ENCODE measurements at places on chromosomes 3 and 15. TPM values are rescaled to one million over a fixed set of nuclear protein-coding genes. Genes with fewer than 3 reads are reported as not detected.

GRCh38 chr3:99789011-99789721 is 28.5 kb upstream of the CMSS1 start:
- no peak for DNase-seq

DNA sequence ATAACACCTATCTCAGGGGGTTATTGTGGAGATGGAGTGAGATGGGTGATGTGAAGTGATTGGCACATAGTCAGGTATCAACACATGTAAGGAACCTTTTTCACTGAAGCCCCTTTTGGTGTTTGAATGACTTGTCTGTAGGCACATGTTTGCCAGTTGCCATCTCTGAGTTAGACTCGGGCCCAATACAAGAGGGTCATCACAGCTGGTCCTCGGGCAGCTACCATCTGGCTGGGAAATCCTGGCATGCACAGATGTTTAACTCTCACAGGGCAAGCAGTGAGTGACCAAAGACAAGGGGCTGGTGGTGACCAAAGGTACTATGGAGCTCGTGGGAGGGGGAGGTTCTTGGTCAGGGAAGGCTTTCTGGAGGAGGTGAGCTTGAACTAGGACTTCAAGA is 118.8 kb downstream of the CLSTN2 start:
- no peak for DNase-seq

GRCh38 chr3:179247289-179248015 is 3.5 kb downstream of the KCNMB3 start:
- DNase-seq = no peak

GRCh38 chr3:58952128-58952917 is 97.5 kb downstream of the CFAP20DC start:
- no peak for DNase-seq

GRCh38 chr3:141392897-141393734 is 24.8 kb downstream of the ZBTB38 start:
- DNase-seq = no peak

GRCh38 chr15:44710236-44711095 is 657 bp downstream of the PATL2 start:
- DNase-seq = no peak

GRCh38 chr3:30643763-30644462 is 37.5 kb downstream of the TGFBR2 start:
- no peak for DNase-seq

DNA sequence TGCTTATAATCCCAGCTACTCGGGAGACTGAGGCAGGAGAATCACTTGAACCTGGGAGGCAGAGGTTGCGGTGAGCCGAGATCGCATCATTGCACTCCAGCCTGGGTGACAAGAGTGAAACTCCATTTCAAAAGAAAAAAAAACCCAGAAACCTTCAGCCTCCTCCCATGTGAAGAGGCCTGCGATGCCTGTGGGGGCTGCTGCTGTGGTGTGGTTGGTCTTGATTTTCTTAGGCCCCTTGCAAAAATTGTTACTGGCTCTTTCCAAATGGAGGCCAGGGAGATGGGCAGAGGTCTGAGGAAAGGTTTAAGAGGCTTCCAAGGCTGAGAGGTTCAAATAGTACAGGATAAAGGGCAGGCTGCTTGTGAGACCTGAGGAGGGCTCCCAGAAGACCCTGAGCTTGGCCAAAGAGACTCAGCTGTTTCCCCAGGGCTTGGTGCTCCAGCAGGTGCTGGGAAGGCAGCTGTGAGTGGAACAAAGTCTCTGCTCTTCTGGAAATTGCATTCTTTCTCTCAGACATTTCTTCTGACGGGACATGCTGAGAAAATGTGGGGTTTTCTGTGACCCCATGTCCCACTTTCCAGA is 18.4 kb downstream of the GCSAM start:
- no peak for DNase-seq

DNA sequence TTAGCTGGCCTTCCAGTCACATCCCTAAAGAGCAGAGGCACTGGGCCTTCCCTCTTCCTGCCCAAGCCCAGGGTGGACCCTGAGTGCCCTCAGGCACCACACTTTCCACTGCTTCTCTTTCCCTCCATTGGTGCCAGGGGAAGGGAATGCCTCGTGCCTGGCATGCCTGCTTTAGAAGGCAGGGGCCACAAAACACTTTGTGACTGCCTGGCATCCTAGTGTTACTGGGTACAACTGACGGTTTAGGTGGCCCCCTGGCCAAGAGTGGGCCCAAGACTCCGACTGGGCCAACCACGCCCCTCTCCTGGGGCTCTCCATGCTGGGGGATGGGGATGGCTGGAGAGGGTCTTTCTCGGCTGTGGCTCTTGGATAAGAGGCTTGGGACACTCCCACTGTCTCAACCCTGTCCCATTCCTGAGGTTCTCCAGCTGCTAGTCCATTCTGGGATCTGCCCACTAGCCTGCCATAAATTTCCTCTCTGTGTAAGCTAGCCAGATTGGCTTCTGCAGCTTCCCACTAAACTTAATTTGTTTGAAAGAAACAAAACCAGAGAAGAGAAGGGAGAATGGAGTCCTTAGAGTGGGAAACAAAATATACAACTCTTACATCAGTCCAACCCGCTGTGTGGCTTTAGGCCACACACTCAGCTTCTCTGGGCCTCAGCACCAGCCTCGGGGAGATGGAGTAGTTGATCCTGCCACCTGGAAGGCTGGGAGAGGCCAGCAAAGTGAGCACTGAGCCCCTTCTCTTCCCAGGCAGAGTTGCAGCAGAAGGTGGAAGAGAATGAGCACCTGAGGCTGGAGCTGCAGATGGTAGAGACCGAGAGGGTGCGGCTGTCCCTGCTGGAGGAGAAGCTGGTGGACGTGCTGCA is 24.1 kb upstream of the GP9 start:
- DNase-seq = peak; percentile 29

DNA sequence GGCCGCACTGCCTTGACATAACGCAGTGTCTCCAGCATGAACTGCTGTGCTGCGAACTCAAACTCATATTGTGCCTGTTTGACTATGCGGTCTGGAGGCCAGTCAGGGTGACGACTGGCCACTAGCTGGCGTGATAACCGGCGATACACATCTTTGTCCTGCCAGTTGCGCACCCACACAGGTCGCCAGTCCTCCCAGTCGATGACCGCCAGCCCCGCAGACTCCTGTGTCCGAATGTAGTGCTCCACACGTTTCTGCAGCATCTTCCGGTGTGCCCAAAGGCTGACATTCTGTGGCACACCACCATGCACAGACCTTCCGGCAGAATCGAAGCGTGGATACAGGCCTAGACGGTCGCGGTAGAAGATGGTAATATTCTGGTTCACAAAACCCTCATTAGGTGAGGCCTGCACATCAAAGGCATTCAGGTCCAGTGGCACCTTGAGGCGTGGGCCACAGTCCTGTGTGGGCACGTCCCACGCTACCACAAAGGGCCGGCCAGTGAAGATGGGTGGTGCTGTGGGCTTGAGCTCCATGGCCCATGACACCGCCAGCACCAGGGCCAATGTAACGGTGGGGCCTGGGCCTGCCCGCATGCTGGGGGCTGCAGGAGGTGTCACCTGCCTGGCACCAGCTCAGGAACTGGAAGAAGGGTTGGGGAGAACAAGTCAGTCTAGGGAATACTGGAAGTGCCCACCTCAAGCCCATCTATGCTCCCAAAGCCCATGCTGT is 2.5 kb downstream of the HYAL2 start:
- no peak for DNase-seq

- no peak for DNase-seq
Measured at GRCh38 chr15:55764398-55764797, 21.4 kb upstream of the PRTG start.

DNA sequence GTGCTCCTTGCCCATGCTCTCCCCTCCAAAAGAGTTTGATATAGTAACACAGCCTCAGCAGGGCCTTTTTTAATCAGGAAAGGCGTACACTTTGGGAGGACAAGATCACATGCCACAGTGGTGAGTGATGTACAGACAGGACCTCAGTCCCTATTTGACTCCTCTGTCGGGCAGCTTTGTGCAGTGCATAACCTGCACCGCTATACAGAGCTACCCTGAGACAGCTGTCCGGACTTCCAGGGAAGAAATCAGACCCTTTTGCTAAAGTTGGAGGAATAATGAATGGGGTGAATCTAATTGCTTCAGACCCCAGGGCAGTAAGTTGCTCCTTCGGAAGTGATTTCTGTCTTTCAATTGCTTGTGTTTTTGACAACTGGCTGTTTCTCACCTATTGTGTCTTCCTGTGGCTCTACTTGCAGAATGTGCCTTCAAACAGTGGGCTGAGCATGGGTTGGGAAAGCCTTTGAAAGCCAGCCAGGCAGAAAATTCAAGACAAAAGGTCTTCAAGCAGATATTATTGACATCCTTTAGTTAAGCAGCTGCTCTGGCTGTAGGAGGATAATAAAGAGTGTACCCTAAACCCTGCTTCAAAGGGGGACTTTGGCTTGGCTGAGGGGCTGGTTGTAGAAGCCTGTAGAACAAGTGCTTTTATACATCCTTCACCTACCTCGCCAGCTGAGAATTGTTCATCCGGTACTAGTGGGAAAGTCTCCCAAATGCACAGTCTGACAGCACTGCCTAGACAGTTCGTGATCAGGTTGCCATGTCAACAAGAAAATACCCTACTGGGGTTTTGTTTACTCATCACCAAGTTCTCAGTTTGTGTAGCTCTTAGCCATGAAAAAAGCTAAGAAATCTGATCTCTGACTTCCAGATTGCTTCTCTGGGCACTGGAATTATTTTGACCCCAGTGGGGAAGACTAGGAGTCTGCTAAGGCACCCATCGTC is 35.1 kb downstream of the SNTN start:
- no peak for DNase-seq

DNA sequence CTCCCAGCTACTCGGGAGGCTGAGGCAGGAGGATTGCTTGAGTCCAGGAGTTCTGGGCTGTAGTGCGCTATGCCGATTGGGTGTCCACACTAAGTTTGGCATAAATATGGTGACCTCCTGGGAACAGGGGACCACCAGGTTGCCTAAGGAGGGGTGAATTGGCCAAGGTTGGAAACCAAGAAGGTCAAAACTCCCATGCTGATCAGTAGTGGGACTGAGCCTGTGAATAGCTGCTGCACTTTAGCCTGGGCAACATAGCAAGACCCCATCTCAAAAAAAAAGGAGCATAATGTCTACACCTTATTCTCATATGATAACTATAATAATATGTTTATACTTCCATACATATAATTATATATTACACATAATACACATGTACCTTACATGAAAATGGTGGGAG is 6.1 kb upstream of the GLB1 start:
- no peak for DNase-seq

GRCh38 chr3:146501752-146502151 is 32.4 kb upstream of the PLSCR2 start:
- DNase-seq = no peak

GRCh38 chr3:140051019-140051957 is 116.3 kb downstream of the CLSTN2 start:
- no peak for DNase-seq

- no peak for DNase-seq
Measured at GRCh38 chr3:132556508-132557159, 40.4 kb upstream of the ACKR4 start.

DNA sequence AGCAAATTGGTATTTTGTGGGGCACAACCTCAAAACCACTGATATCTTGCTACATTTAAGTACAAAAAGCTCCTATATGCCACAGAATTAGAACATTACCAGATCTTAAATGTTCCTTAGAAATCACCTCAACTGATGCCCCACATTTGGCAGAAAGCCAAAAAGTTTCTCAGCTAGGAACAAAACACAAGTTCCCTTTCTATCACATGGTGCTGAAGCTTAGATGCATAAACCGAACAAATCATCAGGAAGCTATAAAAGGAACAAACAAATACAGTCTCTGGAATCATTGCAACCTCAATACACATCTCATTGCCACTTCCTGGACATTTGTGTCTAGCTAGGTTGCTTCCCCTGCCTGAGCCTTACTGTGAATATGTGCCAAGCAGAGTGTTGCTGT is 492.6 kb downstream of the LPP start:
- no peak for DNase-seq

DNA sequence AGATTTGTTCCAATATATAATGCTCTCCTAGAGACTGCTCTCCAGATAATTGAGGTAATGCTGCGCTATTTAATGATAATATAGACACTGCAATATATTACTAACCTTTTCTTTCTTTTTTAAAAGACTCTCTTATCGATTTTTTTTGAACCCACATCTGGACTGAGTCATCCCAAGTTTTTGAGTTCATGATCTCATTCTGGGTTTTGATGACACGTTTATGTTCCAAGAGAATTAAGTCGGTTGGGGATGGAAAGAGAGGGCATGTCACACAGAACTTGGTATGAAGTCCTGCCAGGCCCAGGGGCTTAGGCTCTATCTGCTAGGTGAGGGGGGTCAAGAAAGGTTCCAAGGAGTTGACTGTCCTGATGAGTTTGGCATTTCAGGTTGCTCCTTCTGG is 431.1 kb downstream of the MFSD1 start:
- DNase-seq = no peak

DNA sequence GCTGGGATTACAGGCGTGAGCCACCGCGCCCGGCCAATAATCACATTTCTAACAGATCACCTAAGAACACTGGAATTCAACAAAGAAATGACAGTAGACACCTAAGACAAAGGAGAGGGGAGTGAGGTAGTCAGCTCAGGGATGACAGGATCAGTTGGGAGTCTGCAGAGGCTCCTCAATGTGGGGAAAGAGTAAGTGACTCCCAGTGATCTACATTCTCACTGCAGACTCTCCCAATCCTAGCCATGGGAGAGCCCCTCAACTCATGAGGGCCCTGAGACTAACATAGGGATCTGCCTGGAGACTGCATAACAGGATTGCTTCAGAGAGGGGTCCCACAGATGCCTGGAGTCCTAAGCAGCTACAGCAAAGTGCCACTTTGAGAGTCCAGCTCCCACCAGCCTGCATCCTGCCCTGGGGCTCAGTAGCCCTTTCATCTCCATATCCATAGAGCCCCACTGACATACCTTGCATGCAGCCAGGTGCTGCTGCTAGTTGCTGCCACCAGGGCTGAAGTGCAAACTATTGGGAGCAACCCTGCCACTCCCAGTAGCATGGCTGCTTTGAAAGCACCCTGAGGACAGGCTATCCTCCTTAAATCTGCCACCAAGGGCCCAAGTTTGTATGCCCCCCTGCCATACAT is 21.8 kb upstream of the PFN2 start:
- no peak for DNase-seq

Gene CTXN2
- total RNA-seq = not detected

Gene IL16
- 19.2 TPM for total RNA-seq

Gene FURIN
- 120 TPM for total RNA-seq

Gene ADAMTSL3
- total RNA-seq = 2.0 TPM

Gene MUSTN1
- 14.5 TPM for total RNA-seq

Gene SPATA12
- total RNA-seq = not detected

Gene COPG1
- 93.7 TPM for total RNA-seq

Gene FOXL2NB
- not detected for total RNA-seq

Gene FEZF2
- total RNA-seq = not detected

Gene EPHA6
- not detected for total RNA-seq

Measured in suprapubic skin (tissue), 4 donors.